ENCODE measurements at places on chromosomes 16 and 17.

- DNase-seq: no peak
Observed at GRCh38 chr16:13999071-13999894, 71.8 kb upstream of the MRTFB start.

- DNase-seq: no peak
Observed at GRCh38 chr17:68903286-68903685, 51.9 kb downstream of the ABCA8 start.

DNA sequence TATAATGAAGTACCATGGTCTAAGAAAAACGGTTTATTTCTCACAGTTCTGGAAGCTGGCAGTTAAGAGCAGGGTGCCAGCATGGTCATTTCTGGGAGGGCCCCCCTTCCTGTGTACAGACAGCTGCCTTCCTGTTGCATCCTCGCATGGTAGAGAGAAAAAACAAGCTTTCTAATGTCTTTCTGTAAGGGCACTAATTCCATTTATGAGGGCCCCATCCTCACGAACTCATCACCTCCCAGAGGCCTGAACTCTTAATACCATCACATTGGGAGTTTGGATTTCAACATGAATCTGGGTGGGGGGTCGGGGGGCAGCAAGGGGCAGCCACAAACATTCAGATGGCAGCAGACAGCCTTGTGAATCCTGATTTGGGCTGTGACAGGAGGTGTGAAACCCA, 149.7 kb downstream of the CCDC182 start:
- DNase-seq: no peak

DNA sequence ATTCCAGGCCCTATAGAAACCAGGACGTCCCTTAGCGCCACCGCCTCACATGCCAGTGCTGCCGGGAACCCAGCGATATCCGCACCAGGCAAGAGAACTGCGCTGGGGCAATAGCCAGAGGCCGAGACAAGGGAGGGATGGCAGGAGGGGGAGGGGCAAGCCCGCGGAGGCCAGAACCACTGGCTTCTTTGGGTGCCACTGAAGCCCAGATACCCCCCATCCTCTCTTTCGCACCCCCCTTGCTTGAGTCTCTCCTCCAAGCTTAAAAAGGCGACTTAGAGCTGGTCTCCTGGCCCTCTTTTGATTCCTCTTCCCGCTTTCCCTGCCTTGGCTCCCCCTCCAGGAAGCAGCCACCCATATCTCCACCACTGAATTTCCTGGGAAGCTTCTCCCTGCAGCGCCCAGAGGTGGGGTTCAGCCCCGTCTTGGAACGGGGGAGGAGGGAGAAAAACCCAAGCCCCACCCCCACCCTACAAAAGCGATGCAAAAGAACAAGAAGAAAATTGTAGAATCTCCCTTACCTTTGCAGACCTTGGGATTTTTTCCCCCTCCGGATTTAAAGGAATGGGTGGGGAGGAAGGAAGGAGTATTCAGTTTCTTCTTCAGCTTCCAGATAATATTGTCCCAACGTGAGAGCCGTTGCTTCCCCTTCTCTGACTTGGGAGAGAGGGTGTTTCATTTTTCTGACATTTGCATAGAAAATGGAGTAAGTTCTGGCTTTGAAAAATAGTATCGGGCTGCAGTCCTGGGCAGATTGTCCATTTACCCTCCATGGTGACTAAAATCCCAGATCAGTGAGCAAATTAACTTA, 622 bp downstream of the HOXB6 start:
- DNase-seq: no peak

DNA sequence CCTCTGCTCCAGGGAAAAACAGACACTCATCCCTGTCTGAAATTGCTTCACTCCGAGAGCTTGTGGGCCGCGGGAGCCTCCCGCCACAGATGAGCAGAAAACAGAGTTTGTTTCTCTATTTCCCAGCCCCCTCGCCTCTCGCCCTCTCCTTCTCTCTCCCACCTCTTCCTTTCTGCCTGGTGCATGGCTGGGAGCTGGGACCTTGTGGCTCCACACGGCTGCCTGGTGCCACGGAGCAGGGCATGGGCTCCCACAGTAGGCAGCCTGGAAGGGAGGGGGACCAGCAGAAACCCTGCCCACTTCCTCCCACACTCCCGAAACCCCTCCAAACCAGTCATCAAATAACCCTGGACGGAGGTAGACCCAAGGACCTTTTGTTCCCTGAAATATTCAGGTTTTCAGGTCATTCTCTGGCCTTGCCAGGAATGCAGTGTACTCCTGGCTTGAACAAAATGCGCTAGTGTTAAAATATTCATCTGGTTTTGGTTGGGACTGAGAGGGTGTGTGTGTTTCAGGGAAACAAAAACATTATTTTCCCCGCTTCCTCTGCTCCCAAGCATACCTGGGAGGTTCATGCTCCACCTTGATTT, 204.9 kb downstream of the C16orf78 start:
- no peak for DNase-seq

DNA sequence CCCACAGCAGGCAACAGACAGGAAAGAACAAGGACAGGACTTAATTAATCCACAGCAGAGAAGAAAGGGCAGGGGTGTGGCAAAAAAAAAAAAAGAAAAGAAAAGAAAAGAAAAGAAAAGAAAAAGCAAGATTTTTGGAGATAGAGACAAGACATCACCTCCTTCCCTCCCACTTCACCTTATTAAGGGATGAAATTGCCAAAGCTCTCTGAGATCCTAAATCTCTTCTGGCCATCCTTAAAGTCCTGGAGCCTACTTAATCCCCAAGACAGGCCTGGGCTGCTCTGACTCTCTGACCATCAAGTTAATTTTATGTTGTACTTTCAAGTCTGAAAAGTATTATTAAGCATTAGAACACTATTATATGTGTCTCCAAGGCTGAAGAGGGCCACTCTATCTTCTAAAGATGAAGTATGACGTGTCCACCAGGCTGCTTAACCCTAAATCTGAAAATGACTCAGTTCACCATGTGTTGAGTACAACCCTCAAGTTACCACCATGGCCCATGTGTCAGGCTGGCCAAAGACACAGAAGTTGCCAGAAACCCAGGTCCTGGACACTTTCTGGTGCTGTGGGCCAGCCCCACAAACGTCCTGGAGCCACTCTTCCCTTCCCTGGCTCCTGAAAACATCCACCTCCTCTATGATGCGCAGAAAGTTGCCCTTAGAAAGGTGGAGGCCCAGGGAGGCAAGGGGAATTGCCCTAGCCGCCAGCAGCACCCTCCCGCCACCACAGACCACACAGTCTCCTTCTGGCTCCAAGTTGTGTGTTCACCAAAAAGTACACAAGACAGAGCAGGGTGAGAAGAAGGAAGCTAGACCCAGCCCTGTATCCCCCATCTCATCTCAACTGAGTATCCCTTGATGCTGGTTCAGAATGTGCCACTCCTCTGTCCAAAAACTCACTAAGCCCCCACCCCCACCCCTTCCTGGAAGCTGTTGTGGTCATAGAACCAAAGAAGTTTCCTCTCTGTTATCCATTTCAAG, 2.7 kb downstream of the SOCS1 start:
- DNase-seq: peak; percentile 54

- peak; percentile 12 for DNase-seq
Observed at GRCh38 chr17:73998653-73999645, 204.5 kb upstream of the RPL38 start.

GRCh38 chr17:78127239-78127887, 1.2 kb downstream of the TMC6 start:
- DNase-seq: peak; percentile 77

- no peak for DNase-seq
Observed at GRCh38 chr17:5557990-5558389, 26.3 kb downstream of the NLRP1 start.

GRCh38 chr16:1460602-1461138, 14.2 kb downstream of the CLCN7 start:
- DNase-seq: no peak

- peak; percentile 48 for DNase-seq
Observed at GRCh38 chr17:43576563-43577229, 30.6 kb upstream of the ETV4 start.

DNA sequence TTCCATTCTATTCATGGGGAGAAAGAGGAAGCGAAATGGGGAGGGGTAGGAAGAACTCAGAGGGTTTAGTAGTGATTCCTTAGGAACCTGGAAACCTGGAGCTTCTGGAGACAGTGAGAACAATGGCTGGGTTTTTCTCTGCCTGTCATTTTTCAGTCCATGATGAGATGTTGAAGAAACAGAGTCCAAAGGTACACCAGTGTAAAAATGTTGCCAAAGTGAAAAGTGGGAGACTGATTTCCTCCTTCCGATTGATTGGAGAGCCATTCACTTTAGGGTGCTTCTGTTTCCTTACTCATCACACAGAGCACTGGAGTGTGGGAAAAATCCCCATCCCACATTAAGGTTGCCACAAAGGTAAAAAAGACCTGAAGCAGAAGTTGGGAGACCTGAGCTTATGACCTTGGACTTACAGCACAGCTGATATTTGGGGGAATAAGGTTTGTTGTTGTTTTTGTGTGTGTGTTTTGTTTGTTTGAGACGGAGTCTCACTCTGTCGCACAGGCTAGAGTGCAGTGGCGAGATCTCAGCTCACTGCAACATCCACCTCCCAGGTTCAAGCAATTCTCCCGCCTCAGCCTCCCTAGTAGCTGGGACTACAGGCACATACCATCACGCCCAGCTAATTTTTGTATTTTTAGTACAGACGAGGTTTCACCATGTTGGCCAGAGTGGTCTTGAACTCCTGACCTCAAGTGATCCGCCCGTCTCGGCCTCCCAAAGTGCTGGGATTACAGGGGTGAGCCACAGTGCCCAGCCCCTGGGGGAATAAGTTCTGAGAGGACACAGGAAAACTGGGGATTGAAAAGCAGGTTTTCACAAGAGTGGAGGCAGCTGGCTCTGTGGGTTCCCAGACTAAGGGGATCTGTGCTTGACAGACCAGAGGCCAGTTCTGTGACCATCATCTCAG, 1.4 kb upstream of the DHX8 start:
- DNase-seq: no peak

DNA sequence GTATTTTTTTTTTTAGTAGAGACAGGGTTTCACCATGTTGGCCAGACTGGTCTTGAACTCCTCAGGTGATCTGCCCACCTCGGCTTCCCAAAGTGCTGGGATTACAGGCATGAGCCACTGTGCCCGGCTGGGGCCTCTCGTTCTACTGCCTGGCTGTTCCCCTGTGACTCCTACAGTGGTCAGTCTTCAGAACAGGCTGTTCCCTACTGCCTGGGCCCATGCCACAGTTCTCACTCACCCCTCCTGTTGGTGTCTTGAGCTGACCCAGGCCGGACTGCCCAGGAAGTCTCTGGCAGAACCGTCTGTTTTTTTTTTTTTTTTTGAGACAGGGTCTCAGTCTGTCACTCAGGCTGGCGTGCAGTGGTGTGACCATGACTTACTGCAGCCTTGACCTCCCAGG, 3.3 kb downstream of the CDK3 start:
- no peak for DNase-seq

- DNase-seq: no peak
Observed at GRCh38 chr17:3529817-3530741, 27.5 kb downstream of the TRPV3 start.

DNA sequence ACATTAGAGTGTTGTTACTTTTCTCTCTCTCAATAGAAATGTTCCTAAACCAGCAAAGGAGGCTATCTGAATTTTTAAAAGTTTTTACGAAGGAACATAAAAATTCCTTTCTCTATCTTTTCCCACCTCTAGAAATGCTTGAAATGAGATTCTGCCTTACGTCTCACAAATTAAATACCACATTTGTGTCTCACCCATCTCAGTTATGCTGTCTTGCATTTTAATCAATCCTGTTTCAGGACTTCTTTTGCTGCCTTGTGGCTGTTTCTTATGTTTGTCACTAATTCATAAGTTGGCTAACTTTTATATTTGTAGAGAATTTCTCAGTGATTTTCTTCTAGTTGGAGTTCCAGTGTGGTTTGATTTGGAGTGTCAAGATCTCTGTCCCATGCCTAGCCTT, 3.5 kb downstream of the OMG start:
- DNase-seq: no peak

GRCh38 chr17:78759203-78759968, 22.7 kb downstream of the CYTH1 start:
- peak; percentile 60 for DNase-seq

DNA sequence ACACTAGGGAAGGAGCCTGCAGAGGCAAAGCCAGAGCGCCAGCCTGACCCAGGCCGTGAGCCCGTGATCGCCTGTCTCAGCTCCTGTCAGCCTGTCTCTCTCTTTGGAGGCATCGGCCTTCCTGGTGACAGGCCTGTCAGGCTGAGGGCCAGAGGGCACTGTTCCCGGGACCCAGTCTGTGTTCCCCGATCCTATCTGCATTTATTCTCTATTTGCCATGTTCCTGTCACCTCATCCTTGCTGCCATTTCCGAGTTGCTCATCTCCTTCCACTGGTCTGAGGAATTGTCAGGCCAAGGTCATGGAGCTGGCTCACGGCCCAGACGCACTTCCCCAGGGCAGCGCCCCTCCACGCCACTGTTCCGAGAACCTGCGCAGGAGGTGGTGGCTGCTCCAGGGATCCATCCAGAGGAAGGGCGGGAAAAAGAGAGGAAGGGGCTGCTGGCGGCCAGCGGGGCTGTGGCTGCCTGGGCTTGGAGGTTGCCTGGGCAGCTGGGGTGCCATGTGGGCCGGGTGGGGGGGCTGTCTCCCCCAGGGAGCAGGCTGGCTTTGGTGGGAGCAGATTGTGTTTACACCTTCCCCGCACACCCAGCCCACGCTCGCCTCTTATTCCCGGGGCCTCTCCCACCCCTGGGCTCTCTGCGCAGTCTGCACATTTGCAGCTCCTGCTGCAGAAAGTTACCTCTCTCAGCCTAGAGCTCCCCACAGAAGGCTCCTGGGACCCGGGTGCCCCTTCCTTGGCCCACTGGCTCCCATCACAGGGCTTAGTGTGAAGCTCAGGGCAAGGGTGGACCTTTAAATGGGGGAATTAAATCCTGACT, 4.9 kb downstream of the PRCD start:
- no peak for DNase-seq

DNA sequence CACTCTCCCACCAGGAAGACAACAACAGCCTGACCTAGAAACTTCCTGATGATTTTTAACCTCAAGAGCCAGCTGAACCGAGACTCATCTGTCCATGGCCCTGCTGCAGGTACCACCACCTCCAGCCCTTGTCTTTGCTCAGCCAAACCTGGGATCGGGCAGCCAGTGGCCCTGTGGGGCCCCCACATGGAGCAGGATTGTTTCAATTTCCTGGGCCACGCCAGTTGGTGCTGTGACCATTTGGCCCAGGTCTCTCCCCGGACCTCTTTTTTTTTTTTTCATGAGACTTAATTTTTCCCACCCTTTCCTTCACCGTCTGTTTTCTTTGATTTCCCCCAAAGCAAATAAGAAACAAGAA, 8.3 kb upstream of the HOXB2 start:
- DNase-seq: no peak

DNA sequence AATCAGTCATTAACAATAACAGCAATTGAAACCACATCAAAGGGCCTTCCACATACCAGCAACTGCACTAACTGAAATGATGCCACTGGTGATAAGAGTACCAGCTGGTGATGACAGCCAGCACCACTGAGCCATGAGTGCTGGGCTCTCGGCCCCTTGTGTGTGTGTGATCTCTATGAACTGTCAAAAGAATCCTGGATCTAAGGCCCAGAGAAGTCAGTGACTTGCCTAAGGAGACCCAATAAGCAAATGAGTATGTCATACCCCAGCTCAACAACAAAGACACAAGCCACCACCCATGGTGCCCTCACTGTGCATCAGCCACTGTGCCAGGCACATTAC, 220.9 kb downstream of the ZNF423 start:
- DNase-seq: no peak

Measured in T-helper 2 cell treated with Interferon-gamma antibody and Interleukin-4, amounts not matched to agents 5 μg/mL and 100 μg/mL, for 36 hours (primary cell).